ELF-1 (cell line): ENCODE measurements at places on chromosomes 2 and 18.

- no peak for DNase-seq
Observed at GRCh38 chr2:47072728-47073191, 82.3 kb downstream of the STPG4 start.

GRCh38 chr2:140893685-140894084, 1237.1 kb downstream of the LRP1B start:
- DNase-seq: no peak

GRCh38 chr2:44955593-44956392, 14.3 kb downstream of the SIX3 start:
- peak; percentile 82 for DNase-seq

GRCh38 chr2:168736649-168737445, 65.6 kb upstream of the NOSTRIN start:
- no peak for DNase-seq

GRCh38 chr18:35553300-35553699, 28.2 kb upstream of the GALNT1 start:
- no peak for DNase-seq

GRCh38 chr2:122543815-122544214, 788.4 kb downstream of the TSN start:
- no peak for DNase-seq

GRCh38 chr2:44751754-44752479, 189.6 kb upstream of the SIX3 start:
- DNase-seq: peak; percentile 62

DNA sequence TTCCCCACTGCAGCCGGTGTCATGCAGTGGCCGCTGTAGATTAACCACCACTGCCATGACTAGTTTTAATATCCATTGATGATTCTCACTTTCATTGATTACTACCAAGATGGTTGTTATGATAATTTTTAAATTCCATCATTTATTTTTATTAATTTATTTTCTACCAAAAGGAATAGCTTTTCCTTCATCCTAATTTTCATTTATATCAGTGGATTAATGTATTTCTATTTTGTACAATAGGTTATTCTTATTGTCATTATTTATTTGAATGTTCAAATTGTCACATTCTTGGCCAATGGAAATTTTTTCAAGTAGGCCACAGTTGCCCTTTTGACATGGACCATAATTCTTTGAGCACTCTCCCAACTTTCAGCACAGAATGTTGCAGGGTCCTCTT, 374.9 kb upstream of the VWC2L start:
- no peak for DNase-seq

- peak; percentile 57 for DNase-seq
Observed at GRCh38 chr2:46878886-46879285, 36.7 kb downstream of the MCFD2 start.

DNA sequence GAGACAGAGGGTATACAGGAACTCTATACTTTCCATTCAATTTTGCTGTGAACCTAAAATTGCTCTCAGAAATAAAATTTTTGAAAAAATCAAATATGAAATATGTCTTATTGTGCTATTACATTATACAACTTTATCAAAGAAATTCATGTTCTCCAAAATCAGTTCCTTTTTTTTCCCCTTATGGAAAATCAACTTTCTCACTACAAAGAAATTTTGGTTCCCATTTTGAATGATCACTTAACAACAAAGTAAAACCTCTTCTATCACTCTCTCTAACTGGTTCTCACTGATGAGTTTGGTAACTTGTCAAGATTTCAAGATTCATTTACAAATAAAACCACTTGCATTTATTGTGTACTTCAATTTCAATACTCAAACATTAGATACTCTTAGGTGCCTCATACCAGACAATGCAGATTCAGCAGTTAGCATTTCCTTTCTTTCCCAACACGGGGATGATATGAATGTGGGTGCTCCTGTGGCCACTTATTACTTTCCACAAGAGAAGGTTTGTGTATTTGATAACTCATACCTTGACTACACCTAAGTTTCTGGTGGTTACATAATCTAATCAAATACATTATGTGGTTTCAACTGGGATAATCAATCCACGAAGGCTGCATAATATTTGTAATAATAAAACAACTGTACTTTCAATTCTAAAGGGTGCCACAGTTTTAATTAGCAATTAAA, 6.4 kb downstream of the PSME4 start:
- DNase-seq: no peak

DNA sequence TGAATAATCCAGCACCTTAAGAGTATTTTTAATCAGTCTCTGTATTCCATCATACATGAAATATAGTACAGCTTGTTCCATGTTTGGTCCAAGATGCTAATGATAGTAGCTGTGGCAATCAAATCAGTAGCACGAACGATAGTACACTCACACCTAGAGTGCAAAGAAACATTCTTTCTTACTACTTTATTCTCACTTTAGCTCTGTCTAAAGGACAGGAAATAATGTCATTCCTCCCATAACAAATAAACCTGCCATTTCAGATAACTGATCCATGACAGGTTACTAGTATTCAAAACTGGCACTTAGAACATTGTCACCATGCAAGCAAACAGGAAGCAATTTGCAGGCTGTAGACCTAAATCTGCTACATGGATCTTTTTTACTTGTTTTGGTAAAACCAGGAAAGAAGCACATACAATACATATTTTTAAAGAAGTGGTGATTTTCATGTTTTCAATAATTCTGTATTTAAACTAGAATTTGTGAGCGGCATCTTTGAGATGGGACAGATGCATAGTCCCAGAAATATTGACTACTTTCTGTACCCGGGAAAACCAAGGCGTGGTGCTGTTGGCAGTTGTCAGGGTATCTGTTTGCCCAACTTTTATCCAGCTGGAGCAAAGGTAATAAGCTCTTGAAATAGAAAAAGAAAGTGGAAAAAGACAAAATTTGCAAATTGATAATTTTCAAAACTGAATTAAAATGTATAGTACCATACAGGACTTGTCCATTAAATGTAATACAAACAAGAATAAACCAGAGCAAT, 49.5 kb downstream of the IKZF2 start:
- no peak for DNase-seq

DNA sequence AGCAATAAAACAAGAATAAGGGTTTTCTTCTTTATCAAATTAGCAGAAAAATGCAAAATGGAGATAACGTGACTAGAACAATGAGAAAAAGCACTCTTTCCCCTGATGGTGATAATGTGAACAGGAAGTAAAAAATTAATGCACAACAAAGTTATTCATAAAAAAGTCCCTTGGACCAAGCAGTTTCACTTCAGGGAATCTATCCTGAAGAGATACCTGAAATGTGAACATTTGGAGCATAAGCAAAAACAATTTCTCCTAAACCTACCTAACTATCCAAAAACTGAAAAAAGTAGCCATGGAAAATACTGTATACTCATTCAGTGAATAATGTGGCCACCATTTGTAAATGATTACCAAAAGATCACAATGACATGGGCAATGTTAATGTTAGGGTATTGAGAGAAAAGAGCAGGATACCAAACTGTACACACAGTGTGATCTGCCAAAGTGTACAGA, 48.7 kb downstream of the TRIP12 start:
- no peak for DNase-seq

DNA sequence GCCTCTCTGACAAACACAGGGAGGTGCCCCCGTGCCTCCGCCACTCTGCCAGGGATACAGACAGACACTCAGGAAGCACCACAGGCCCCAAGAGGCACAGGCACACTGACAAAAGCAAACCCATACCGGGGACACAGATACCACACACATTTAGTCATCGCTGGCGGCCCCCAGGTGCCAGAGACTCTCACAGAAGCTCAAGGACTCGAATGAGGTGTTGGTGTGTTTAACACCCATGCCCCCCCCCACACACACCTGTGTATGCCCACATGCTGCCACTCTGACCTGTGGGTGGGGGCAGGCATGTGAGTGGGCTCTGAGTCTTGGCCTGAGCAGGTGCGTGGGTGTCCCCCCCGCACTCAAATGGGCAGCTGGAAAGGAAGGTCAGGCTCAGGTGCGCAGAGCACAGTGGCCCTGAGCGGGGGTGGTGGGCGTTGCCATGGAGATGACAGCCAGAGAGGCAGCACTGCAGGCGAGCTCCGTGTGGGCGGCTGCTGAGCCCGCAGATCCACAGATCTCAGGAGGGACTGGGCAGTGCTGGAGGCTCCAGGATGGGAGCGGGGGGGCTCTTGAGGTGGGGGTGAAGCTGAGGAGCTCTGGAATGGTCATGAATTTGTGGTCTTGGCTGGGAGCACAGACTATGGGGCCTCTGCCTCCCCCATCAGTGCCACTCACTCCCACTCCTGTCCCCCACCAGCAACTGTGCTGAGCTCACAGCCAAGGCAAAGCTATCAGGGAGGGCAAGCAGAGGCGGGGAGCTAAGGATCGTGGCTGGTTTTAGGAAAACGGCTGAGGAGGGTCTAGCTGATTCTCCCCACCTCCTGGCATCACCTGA, 73.9 kb upstream of the TAF1B start:
- peak; percentile 41 for DNase-seq

DNA sequence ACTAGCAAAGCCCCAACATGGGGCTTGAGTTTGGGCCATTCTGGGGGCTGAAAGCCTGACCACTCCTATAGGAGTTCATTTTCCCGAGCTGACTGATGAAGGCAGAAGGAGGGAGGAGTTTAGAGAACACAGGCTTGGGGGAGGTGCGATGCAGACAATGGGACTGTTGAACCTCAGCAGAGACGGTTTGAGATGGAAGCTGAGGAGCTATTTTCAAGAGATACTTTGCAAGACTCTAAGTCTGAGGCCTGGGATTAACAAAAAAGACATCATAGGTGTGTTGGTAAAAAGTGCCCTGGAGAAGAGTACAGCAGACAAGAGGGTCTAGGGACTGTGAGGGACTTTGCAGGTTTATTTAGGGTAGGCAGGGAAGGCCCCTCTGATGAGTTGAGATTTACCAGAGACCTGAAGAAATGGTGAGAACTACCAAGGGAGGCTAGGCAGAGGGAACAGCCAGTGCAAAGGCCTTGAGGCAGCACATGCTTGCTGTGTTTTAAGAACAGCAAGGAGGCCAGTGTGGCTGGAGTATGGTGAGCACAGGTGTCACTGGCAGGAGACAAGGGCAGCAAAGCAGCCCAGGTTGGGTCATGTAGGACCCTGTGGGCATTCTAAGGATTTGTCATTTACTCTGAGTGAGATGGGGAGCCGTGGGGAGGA, 31.6 kb downstream of the PCBP1 start:
- peak; percentile 69 for DNase-seq

DNA sequence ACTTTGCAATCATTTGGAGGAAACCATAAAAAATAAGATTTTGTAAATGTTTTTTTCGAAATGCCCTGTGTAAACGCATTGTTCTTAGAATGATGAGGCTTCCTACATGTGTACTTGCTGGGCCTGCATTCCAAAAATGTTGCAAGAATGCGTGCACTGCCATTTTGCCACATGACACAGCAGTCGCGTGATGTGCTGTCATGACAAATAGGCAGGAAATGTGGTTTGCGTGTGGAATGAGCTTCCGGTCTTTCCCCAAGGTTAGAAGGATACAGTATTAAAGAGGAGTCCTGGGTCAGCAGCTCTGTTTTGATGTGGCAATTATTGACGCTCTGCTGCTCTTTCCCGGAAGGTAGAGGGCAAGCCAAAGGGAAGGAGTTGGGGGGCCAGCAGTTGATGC, 18.1 kb upstream of the SERPINB2 start:
- DNase-seq: no peak

GRCh38 chr2:162014751-162015150, 59.3 kb downstream of the DPP4 start:
- DNase-seq: no peak

DNA sequence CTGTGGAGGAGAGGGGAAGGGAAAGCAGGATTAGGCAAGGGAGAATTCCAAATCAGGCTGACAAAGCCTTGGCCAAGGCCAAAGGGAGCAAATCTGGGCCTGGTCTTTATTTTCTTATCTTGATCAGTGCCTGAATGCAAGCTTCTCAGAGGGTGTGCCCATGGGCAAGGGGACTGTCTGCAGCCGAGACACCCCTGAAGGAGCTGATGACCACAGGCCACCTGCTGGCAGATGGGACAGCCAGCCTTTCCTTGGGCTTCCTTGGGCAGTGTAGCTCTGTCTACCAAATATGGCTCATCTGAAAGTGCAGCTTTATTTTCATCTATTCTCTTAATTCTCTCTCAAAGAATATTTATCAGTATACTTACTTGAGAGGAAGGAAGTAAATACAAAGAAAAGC, 117.0 kb downstream of the PKP4 start:
- DNase-seq: peak; percentile 17

DNA sequence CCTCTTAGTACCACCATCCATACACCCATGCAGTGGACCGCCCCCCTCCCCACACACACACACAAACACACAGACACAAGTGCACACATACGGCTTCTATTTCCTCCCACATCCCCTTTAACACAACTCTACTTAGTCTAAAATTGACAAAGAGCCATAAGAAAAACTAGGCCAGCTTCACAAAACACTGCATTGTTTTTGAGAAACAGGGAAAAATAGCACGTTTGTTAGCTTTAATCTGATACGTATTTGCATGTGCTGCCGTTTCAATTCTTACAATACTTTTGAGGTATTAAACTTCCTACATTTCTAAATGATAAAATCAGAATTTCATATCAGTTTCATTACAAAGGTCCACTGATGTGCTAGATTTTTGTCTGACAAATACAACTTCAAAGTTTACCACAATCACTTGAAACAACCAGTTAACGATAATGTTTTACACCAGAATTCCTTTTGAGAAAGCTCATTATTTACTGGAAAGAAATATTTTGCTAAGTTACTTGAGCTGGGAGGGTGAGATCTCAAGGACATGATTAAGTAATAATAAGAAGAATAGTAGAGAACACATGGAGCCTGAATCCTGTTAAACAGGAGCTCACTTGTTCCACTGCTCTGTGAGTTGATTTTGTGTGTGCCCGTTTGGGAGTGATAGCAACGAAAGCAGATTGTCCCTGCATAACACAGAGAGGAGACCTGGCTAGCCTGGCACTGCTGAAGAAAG, 74.5 kb downstream of the MOGAT1 start:
- DNase-seq: no peak

GRCh38 chr18:31247574-31248199, 70.3 kb upstream of the DSG1 start:
- DNase-seq: no peak

GRCh38 chr2:63424329-63425078, 163.8 kb downstream of the WDPCP start:
- DNase-seq: peak; percentile 49

GRCh38 chr2:150528861-150529801, 41.7 kb upstream of the RND3 start:
- no peak for DNase-seq

GRCh38 chr2:238095143-238095542, 5.0 kb upstream of the ESPNL start:
- DNase-seq: no peak

GRCh38 chr18:56166914-56167313, 471.5 kb downstream of the TXNL1 start:
- no peak for DNase-seq

DNA sequence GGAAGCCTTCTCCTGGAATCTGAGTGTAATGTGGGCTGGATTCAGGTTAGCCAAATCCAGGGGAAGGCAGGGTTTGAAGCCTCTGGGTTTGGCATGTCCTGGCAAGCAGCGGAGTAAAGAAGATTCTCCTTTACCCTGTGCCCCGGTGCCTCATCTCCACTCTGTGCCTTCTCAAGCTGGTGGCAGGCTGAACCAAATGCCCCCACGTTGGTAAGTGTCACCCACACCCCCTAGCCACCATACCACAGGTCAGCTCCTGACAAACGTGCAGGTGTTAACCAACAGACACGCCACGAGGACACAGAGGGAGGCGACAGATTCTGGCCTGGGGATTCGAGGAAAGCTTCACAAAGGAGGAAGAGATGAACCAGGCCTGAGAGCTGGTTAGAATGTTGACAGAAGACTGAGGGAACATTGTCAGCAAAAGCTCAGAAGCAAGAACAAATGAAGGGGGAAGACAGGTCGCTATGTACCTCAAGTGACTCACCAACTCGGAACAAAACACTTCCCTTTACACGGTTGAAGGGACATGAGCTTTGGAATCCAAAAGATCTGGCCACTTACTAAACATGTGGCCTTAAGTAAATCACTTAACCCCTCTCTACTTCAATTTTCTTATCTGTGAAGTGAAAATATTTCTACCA, 85.2 kb upstream of the LCLAT1 start:
- no peak for DNase-seq
